ENCODE measurements at places on chromosomes 3 and 15. TPM values are rescaled to one million over a fixed set of nuclear protein-coding genes. Genes with fewer than 3 reads are reported as not detected.

- DNase-seq, result no peak
Observed at GRCh38 chr3:59450437-59450836, 400.6 kb upstream of the CFAP20DC start.

GRCh38 chr3:178005961-178006360 lies 530.3 kb upstream of the KCNMB2 start:
- DNase-seq, result no peak

DNA sequence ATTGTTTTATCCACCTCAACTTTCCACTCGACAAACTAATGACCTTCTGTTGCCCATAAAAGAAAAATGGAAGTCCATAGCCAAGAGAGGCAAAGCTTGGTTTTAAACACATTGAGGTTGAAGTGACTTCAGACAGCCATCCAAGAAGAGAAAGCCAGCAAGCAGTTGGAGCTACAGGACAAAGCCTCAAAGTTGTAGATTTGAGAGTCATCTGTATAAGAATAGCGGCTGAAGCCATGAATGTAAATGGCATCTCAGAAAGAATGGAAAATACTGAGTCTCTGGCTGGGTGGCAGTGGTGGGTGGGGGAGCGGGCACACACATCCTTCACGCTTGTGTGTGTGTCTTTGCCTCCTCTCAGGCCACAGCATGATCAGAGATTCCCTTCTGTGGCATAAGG lies 124.1 kb upstream of the CHRM5 start:
- no peak for DNase-seq

DNA sequence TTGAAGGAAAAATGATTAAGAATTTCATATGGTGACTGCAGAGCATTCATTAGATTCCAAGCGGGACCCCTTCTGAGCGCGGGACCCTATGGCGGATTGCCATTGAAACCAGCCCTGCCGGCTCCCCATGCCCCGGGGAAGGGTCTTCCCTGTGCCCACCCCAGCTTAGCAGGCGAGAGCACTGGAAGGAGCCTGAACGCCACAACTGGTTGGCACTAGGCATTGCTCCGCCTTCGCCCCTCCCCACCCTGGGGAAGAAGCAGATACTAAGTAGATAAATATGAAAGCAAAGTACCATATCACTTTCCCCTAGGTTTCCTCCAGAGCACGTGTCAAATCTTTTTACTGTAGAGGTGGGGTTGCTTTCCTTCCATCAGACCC lies 70.7 kb downstream of the CYP19A1 start:
- DNase-seq, result no peak

DNA sequence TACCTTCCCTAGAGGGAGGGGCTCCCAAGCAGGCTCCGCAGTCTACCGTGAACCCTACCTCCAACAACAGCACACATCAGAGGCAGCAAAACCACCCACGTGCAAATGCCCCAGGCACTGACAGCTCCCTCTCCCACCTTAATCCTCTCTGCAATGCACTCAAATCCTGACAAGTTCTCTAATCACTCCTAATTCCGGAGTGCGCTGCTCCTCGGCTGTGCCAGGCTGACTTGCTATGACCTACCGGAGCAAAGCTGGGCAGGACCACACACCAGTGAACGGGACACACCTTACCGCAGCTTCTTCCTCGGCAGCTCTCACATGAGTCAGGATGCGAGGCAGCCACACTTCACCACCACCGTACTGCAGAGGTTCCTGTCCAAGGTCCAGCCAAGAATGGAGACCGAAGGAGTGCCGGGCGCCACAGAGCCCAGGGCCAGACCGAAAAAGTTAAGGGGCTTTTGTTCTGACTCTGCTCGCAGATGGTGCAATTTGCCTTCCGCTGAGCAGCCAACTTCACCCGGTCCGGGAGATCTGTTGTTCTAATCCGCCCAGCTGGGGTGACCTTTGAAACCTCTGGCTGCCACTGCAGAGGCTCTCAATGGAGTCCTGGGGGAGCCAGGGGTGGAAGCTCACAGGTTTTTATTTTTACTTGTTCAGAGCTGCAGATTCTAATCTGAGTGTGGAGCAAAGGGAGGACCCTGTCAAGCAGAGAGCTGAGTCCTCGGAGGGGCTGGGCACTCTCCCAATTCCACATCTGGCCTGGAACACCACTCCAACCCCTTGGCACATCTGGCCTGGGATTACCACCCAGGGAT lies 84.4 kb downstream of the MYLK start:
- DNase-seq, result peak; percentile 44

DNA sequence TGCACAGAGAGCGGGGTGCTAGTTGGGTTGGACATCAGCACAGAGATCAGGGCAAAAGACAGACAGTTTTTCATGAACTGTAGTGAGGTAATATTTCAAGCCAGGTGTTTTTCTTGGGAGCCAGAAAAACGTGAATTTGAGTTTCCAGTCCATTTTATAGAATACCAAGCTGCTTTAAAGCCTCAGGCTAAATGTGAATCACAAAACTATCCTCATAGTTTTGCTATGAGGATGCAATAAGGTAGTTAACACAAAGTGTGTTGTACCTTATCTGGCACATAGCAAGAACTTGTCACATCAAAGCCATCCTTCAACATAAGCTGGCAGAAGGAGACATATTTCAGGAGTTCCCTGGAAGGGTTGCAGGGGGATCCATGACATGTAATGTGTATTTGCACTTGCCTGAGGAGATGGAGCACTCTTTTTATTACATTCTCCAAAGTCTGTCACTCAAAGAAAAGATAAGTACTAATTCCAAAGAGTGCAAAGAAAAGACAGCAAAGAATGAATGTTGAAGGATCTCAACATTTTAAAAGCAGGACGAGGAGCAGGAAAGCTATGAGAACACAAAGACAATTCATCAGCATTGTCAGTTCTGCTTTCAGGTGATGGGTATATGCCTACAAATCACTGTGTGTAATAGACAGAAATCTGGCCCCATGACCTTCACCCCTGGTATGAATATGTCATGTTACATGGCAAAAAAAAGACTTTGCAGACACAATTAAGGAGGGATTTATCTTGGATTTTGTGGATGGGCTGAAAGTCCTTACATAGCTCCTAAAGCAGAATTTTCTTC lies 1046.4 kb downstream of the NTRK3 start:
- DNase-seq, result no peak

DNA sequence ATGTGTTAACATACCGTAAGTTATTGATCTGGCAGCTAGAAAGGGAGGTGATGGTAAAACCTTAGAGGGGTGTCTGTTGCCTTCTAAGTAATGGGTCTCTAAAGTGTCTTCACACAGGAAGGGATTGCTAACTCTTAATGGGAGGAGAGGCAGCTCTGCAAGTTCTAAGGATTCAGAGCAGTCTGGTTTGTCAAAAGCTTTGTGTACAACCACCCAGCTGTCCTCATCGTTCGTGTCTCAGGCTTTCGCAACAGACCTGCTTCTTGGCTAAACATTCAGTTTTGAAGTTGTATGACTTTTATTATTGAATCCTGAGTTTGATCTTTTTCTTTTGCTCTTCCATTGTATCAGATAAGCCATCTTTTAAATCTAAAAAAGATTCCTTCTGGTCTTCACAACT lies 404.9 kb downstream of the SQOR start:
- no peak for DNase-seq

DNA sequence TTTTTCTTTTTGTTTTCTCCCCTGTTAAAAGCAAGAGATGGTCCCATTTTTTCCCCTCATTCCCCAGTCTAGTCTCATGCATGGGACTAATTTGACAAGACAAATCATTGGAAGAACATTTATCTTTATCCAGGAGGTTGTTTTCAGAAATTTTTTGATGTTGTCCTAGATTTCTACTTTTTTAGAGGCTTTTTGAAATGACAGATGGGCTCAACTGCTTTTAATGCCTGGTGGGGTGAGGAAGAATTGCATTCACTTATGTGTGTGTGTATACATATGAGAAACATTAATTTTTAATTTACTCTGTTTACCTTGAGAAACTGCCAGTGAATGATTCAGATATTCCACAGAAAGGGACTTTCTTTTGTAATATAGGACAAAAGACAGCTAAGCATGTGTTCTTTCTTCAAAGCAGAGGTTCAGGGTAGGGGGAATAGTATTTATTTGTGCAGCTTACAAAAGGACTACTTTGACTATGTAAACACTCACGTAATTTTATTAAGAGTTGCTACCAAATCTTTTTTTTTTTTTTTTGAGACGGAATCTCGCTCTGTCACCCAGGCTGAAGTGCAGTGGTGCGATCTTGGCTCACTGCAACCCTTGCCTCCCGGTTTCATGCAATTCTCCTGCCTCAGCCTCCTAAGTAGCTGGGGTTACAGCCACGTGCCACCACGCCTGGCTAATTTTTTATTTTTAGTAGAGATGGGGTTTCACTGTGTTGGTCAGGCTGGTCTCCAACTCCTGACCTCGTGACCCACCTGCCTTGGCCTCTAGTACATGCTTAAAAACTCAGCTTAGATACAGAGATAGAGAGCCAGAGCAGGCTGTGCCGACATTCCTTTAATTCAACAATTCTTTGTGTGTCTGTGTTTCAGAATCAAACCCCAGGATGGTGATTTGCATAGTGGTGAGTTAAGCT lies 130.1 kb upstream of the RARB start:
- DNase-seq, result no peak

GRCh38 chr3:175620532-175620931 lies 761.4 kb downstream of the NAALADL2 start:
- no peak for DNase-seq

DNA sequence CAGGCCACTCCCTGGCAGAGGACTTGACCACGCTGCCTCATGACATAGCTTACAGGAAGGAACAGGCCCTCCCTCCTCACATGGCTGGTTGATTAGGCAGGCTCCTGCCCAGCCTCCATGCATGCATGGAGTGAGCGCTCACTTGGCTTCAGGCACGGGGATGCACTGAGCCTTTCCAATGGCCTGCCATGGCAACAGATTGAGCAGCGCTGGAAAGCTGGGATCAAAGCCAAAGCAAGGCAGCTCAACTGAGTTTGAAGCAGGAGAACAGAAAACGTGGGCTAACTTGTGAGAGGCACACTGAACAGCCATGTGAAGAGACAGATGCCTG lies 5.9 kb upstream of the GRAMD2A start:
- DNase-seq, result no peak

The PRSS50 gene
- polyA plus RNA-seq, result 3.1 TPM

The XRN1 gene
- 36.5 TPM for polyA plus RNA-seq

All from large intestine (tissue), 12 donors.